Amniotic epithelial cell (primary cell): ENCODE measurements at places on chromosomes 5 and 9.

DNA sequence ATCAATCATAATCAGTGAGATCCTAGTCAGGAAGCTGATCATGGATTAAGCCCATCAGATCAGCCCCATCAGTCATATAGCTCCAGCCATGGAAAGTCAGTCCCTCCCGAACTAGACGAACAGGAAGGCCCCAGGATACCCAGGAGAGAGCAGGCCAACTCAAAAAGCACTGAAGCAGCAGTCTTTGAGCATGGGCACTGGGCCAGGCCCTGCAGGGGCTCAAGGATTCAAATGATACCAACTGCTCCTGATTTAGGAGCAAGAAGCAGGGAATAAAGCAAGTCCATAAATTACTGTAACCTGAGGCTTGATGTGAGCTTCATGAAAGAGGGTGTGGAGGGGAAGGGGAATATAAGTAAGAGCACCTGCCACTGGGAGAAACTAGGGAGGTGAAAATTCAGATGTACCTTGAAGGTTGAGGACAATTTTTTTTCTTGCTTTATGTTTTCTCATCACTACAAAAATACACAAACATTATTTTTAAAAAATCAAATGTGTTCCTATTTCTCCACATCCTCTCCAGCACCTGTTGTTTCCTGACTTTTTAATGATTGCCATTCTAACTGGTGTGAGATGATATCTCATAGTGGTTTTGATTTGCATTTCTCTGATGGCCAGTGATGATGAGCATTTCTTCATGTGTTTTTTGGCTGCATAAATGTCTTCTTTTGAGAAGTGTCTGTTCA is 115.2 kb downstream of the SIL1 start:
- DNase-seq, result no peak

GRCh38 chr5:43780586-43780985 is 177.6 kb downstream of the NNT start:
- peak; percentile 27 for DNase-seq

DNA sequence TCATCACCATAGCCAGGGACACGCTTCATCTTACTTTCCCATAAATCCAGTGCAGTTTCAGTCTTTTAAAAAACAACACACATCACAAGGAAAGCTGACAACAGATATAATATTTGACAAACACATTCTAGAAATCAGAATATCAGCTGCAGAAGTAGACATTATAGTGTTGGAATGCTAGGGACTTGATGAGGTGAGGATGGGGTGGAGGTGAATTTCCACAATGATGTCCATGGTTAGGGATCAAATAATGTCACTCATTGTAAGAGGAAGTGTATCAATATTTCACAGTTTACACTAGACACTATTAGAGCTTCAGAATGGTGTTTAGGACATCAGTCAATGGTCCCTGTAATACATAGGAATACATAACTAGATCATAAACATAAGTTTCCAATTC is 7.0 kb downstream of the FST start:
- DNase-seq, result no peak

DNA sequence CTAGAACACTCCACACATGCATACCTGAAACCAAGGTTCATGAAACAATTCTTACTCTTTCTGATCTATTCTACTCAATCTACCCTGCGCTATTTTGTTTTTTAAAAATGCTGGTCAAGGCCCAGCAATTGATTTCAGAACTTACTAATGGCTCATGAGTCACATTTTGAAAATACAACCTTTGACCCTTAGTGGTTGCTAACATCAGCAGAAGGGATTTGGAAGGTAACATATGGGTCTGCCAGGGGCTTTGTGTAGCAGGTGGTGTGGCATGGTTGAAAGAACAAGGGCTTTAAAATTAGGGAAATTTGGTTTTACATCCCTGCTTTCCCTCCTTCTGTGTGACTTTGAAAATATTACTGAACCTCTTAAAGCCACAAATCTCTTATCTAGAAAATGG is 101.4 kb downstream of the ATG10 start:
- DNase-seq, result peak; percentile 2

DNA sequence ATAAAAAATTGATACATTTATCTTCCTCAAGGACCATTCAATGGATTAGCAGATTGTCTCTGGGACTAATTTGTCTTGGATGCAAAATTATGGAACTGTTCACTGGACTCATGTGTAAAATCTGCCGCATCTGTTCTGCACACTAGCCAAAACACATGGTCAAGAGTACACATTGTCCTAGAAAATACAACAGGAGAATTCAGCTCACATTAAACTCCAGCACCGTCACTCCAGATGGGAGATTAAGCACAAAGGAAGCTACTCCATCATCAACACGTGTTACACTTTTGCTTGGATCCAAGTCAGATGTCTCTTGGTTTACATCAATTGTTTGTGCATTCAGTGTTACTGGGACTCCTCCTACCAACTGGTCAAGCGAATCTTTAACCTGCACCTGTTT is 28.8 kb downstream of the C5 start:
- peak; percentile 1 for DNase-seq

GRCh38 chr9:112020680-112021596 is 124.3 kb downstream of the UGCG start:
- peak; percentile 60 for DNase-seq

GRCh38 chr5:10469253-10470050 is 27.8 kb downstream of the ROPN1L start:
- no peak for DNase-seq

- DNase-seq, result no peak
These were observed 214.9 kb downstream of the TMEM167A start for GRCh38 chr5:82862261-82862660.

- peak; percentile 2 for DNase-seq
These were observed 485.9 kb upstream of the C9orf72 start for GRCh38 chr9:28059192-28059591.

- peak; percentile 2 for DNase-seq
These were observed 324.4 kb downstream of the BRINP1 start for GRCh38 chr9:119044806-119045205.

- no peak for DNase-seq
These were observed 319.5 kb upstream of the MSX2 start for GRCh38 chr5:174404848-174405247.

DNA sequence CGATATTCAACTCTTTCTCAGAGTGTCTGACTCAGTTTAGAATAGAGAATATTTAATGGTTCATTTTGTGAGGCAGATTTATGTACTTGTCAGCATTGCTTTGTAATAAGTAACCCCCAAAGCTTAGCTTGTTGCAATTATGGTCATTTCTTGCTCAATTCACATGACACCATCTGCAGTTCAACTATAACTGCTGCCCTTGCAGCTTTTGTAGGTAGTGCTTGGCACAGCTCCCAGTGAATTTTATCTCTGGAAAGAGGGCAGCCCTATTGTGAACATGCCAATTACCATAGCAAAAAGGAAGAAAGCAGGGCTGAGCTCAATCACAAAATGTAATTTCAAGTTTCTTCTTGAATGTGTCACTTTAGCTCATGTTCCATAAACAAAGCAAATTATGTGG is 1587.7 kb upstream of the ACO1 start:
- DNase-seq, result peak; percentile 8

DNA sequence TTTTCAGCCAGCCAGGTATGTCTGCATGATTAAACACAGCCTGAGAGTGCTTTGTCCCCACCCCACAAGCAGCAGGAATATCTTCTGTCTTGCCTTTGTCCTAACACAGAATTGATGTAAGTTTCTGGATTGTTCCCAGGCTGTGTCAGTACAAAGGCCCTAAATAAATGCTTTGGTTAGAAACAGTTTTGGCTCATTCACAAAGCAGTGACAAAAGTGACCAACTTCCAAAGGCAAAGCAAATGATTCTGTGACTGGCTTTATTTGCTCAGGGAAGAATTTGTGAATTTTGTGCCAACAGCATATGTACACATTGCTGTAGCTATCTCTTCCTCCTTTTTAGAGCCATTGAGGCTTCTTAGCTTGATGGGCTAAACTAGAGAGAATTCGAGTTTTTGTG is 133.7 kb downstream of the PLPPR1 start:
- no peak for DNase-seq

GRCh38 chr5:143275512-143276363 is 127.7 kb downstream of the NR3C1 start:
- no peak for DNase-seq

DNA sequence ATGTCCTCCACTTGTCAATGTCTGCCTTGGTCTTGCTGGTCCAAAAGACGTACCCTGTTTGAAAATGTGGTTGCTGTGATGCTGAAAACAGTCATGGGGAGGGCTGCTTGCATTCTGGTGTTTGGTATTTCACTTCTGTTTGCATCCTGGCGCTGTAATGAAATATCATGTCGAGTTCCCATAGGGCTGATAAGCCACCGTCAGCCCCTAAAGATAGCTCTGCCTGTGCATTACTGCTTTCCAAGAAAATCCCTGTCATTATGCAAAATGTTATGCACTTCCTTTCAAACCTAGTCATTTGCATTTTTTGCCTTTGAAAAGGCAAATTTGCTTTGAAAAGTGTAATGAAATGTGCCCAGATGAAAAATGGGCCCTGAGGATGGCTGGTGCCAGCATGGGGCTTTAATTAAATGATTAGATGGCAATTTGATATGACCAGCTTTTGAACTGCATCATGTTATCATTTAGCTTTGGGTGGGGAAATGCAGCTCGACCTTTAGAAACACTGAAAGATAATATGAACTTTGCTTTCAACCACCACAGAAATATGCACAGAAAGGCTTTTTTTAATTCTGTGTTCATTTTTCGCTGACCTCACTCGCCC is 374.4 kb upstream of the SGCD start:
- DNase-seq, result no peak

GRCh38 chr5:170749911-170750431 is 33.6 kb upstream of the GABRP start:
- DNase-seq, result no peak

DNA sequence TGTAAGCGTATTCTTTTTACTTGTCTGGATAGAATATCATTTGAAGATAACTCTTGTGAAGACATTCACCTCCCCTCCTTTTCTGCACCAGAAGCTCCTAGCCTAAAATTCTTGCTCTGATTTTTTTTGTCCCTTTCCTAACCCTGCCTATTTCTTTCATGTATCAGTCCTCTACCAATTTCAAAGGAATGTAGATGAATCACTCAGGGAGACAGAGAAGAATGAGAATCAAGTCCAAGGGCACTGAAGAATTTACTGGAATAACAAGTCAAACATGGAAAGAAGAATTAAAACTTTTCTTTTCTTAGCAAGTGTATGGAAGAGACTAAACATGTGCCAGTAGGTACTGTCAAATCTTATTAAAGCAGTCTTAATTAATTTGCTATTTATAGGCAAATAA is 618.7 kb downstream of the DNAH5 start:
- DNase-seq, result no peak

- no peak for DNase-seq
These were observed 132.2 kb downstream of the CDC42SE2 start for GRCh38 chr5:131396015-131396414.

DNA sequence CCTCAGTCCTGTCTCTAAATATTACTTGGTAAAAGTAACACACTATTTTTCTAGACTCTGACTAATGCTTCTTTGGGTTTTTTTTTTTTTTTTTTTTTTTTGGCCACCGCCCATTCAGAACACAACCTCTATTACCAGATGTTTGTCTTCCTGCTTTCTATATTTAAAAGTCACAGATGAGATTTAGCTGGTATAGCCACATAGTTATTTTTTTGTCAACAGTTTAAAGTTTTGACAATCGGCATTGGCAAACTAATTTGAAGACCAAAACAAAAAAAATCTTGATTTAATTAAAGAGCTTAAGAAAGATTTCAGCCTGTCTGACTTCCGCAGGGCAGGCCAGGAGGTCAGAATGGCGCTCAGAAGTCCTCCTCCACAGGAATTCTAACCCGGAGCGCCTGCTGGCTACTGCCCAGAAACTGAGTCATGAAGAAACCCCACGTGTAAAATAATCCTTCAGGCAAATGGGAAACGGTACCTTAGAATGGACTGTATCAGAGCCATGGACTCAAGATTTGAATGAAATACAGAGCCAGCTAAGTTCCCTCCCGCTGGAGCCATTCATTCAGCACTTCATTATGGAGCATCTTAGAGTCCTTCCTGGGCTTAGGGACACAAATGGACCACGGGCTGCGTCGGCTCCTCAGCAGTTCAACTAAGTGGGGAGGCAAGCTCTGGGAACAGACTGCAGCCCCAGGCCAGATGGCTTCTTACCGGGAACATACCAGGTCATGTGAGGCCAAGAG is 55.6 kb downstream of the PTPDC1 start:
- peak; percentile 97 for DNase-seq
